ENCODE measurements at places on chromosomes 11 and 22.

DNA sequence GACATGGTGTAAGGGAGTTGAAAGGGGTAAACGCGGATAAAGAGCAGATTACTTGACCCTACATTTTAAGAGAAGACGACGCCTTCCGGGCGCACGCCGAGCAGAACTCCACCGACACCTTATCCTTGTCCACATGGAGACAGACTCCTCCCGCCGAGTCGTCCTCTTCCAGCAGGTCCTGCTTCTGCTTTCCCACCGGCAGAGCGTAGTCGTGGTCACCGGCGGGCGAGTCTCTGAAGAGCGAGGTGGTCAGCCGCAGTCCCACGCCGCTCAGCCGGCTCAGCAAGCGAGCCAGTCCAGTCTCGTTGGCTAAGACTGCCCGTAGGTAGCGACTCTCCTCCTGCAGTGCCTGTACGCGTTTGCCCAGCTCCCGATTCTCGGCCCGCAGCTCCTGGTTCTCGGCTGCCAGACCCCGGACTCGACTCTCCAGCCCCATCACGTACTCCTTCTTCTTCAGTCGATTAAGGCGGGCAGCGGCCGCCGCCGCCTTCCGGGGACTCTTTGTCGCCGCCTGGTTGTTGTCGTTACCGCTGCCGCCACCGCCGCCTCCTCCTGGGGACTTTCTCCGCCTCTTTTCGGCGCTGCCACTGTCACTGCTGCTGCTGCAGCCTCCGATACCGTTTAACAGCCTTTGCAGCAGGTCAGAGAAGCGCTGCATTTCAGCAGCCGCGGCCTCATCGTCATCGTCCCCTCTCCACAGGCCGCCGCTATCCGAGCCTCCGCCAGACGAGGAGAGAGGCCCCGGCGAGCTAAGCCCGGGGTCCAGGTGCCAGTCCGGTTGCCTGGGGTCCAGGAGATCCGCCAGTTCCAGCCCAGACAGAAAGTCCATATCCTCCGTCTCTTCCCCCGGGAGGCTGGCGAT, 945 bp downstream of the CREBZF start:
- peak; percentile 88 for DNase-seq

- no peak for DNase-seq
These were observed 56.5 kb downstream of the MIAT start for GRCh38 chr22:26713823-26714449.

- peak; percentile 98 for DNase-seq
These were observed 449 bp upstream of the KREMEN1 start for GRCh38 chr22:29072193-29072978.

DNA sequence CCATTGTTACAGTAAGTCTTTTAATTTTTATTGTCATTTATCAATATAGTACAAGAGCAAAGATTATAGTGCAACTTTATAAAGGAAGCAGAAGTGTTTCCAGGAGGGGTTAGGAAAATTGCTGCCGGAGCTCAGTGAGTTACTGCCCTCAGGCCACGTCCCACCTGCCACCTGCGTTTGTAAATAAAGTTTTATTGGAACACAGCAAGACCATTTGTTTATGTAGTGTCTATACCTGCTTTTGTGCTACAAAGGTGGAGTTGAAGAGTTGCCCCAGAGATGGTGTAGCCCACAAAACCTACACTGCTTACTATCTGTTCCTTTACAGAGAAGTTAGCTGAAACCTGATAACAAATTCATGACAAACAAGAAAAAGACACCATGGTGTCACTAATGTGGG, 437.8 kb upstream of the B3GAT1 start:
- DNase-seq: no peak

DNA sequence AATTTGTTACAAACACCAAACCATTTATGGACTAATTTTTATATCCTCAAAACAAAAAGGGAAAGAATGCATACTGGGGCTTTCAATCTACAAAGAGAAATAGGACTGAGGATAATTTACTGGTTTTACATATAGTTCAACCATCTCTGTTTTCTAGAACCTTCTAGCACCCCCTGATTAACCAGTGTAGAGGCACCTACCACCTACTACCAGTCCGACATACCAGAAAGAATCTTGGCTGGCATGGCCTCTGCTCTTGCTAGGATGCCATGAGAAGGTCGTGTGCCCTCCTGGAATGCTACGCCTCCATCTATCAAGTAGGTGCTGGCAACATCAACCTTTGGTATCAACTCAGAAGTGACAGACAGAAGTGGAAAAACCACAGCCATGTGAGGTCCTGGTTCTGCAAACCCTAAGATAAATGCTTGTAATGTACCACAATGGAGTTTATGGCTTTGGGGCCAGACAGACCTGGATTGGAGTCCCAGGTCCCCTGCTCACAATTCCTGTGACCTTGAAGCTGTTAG, 28.2 kb downstream of the MYH9 start:
- no peak for DNase-seq

GRCh38 chr11:109972181-109972715, 120.9 kb upstream of the ZC3H12C start:
- peak; percentile 19 for DNase-seq

- no peak for DNase-seq
These were observed 534.7 kb downstream of the CNTN5 start for GRCh38 chr11:99555486-99555885.

All from stomach (tissue), 19 donors.